ENCODE measurements at places on chromosomes 12 and 14. TPM values are rescaled to one million over a fixed set of nuclear protein-coding genes. Genes with fewer than 3 reads are reported as not detected.

GRCh38 chr14:100872259-100873095 is 31.0 kb downstream of the RTL1 start:
- H3K27me3 ChIP-seq, result no peaks in the 10 kb centered on the region
- H3K36me3 ChIP-seq, result no peaks in the 10 kb centered on the region
- no peak overlapping the region for H3K4me3 ChIP-seq
- no peak for DNase-seq
- no peak overlapping the region for H3K27ac ChIP-seq

GRCh38 chr12:17278946-17279345 is 673.0 kb upstream of the LMO3 start:
- no peak overlapping the region for H3K4me3 ChIP-seq
- no peaks in the 10 kb centered on the region for H3K27me3 ChIP-seq
- H3K27ac ChIP-seq, result no peak overlapping the region
- H3K36me3 ChIP-seq, result no peaks in the 10 kb centered on the region
- no peak for DNase-seq

The GARIN6 gene
- total RNA-seq, result not detected

The NPAS3 gene
- total RNA-seq, result not detected

The HOXC6 gene
- total RNA-seq, result not detected
